Daoy (cell line): ENCODE measurements at places on chromosomes 11 and 22. TPM values are rescaled to one million over a fixed set of nuclear protein-coding genes. Genes with fewer than 3 reads are reported as not detected.

The KCNJ11 gene
- total RNA-seq: not detected in 2 replicates

GRCh38 chr22:28442264-28442710, 237.4 kb downstream of the TTC28 start:
- DNase-seq: peak; percentile 84

The NAALADL1 gene
- total RNA-seq: not detected in 2 replicates

- no peak for DNase-seq
These were observed 241.8 kb upstream of the ARHGAP42 start for GRCh38 chr11:100445231-100445735.

- DNase-seq: no peak
These were observed 42.0 kb upstream of the TTC36 start for GRCh38 chr11:118485273-118485672.

- DNase-seq: peak; percentile 12
These were observed 2193.4 kb upstream of the RAG2 start for GRCh38 chr11:38791346-38791961.

The OR51B2 gene
- not detected in 2 replicates for total RNA-seq
